NCI-H1105 (cell line): ENCODE measurements at places on chromosomes 12 and 14.

GRCh38 chr12:75812271-75813018, 219.1 kb downstream of the PHLDA1 start:
- peak; percentile 15 for DNase-seq

DNA sequence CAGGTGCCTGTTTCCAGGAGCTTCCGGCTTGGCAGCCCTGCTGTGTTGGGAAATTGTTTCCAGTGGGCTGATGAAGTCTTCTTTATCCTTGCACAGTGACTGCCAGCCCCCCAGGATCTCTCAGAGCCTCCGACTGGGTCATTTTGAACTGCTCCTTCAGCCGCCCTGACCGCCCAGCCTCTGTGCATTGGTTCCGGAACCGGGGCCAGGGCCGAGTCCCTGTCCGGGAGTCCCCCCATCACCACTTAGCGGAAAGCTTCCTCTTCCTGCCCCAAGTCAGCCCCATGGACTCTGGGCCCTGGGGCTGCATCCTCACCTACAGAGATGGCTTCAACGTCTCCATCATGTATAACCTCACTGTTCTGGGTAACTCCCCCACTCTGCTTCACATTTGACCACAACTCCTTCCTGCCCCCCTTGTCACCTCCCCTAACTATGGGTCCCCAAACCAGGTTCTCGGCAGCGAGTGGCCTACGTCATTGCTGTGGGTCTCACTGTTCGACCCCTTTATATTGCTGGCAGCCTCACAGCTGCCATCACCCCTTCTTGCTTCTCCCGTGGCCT, 2.3 kb downstream of the LAG3 start:
- DNase-seq: no peak

- no peak for DNase-seq
Measured at GRCh38 chr14:67589204-67589770, 10.8 kb downstream of the PIGH start.

DNA sequence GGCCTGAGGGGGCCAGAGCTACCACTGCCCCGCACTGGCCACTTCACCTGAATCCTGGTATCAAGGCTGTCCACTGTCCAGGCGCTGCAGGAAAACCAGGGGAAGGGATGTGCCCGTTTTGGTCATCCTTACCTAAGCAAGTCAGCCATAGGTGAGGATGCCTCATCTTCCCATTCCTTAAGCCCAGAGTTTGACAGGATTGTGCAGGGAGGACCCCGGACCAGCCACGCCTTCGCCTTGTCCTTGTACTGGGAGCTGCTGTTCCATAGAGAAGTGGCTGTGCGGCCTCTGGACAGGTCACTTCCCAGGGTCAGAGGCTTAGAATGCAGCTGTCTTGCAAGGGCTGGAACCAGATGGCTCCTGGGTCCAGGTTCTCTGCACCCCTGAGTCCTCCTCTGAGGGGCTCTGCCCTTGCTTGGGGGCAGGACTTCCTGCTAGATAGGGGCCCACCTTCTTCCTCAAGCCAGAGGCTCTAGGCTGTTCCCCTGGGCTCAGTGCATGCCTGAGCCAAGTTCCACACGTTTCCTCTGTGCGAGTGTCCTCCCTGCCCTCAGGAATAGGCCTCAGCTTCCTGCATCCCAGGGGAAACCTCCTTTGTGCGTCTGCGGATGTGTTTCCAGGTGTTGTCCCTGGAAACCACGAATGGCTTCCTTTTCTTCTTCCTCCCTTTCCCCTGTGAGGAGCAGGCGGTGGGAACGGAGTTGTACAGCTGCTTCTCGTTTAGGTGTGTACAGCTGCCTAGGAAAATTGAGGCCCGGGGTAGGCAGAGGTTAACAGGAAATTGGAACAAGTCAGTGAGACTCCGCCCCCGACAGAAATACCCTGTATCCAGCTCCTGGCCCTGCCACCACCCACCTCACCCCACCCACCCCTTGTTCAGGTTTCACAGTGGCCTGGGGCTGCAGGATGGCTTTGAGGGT, 54.3 kb upstream of the RIN3 start:
- DNase-seq: no peak

DNA sequence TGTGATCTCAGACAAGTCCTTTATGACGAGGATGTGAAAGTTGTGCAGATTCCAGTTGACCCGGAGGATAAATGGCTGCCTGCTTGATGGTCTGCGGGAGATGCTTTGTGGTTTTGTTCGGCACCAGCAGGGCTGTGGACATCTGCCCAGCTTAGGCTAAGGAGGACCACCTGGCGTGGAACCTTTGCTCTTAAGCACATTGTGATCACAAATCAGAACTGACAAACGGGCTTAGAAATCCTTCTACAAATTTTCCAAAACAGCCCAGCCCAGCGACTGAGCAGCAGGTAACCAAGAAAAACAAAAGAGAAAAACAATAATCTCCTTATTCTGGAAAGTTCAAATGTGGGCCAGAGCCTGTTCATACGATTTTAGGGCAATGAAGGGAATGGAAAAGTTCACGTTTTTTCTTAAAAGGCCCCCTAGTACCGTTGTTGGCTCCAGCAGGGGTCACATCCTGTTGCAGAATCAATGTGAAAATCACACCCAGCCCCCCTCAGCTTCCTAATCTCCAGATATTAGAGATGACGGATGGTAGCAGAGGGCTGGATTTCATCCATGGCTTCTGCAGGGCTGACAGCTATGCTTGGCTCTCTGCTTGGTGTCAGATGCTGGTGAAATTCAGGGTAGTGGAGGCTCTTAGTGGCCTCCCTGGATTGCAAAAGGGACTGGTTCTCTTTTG, 81.1 kb upstream of the RFLNA start:
- no peak for DNase-seq

GRCh38 chr14:92259613-92260357, 63.2 kb upstream of the SLC24A4 start:
- DNase-seq: no peak

DNA sequence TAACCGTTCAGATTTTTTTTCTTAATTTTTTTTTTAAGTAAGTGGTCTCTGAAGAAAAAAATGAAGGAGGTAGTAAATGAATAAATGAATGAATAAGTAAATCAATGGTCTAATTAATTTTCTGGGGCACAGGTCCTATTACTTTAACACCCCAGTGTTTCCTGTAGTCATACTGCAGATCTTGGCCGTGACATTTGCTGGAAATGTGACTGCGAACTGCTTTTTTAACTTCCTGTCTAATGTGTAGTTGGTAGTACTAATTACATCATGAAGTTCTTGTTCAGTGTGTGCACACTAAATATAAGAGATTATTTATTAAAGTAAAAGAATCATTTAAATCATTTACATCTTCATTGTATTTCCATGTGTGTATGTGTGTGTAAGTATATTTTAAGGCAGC, 45.4 kb downstream of the AEBP2 start:
- DNase-seq: no peak

DNA sequence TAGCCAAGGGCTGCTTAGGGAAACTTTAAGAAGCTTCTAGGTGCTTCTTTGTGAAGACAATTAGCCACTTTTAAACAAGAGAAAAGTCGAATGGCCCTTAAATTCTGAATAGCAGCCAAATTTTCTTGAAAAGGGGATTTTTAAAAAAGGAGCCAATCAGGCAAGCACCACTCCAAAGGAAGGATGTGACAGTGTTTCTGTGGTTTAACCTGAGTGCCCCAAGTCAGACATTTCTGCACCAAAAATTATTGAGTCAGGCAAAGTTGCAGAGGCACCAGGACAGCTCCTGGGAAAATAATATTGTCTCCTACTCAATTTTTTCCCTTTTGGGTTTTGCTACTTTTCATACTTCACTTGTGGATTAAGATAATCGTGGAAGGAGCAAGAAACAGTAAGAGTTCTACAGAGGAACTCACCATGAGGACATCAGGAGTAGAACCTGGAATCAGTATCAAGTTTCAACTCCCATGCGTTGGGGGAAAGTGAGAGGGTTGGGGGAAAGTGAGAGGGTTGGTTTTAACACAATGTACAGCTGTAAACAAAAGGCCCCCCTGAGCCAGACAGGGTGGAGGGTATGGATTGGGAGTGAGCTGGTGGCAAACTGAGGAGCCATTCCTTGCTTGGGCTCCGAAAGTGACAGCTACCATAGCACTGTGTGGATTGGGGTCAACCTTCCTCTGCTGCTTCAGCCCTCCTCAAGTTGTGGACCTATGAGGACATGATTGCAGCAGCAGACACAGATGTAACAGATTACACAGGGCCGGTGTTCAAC, 90.8 kb downstream of the SLC38A1 start:
- DNase-seq: no peak

- DNase-seq: no peak
Measured at GRCh38 chr12:38771871-38772270, 133.5 kb downstream of the CPNE8 start.

DNA sequence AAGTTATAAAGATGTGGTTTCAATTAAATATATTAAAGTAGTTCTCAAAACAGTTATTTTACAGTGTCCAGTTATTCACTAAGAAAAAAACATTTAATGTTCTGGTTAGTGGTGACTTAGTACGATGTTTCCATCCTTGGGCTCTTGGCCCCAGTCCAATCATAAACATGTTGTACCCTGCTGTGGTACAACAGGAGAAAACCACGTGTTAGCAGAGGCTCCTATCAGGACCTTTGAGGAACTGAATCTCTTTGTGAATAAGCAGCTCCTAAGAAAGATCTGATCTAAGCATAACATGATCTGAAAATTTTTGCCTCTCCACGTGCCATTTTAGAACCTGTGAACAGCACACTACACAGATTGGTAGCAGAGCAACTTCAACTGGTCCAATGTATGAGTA, 234.0 kb downstream of the SYT1 start:
- DNase-seq: no peak

GRCh38 chr12:33795536-33795935, 226.8 kb upstream of the ALG10 start:
- no peak for DNase-seq

- DNase-seq: peak; percentile 35
Measured at GRCh38 chr14:105165134-105165704, 3.4 kb downstream of the JAG2 start.

GRCh38 chr14:36684946-36685345, 23.3 kb downstream of the PAX9 start:
- no peak for DNase-seq

DNA sequence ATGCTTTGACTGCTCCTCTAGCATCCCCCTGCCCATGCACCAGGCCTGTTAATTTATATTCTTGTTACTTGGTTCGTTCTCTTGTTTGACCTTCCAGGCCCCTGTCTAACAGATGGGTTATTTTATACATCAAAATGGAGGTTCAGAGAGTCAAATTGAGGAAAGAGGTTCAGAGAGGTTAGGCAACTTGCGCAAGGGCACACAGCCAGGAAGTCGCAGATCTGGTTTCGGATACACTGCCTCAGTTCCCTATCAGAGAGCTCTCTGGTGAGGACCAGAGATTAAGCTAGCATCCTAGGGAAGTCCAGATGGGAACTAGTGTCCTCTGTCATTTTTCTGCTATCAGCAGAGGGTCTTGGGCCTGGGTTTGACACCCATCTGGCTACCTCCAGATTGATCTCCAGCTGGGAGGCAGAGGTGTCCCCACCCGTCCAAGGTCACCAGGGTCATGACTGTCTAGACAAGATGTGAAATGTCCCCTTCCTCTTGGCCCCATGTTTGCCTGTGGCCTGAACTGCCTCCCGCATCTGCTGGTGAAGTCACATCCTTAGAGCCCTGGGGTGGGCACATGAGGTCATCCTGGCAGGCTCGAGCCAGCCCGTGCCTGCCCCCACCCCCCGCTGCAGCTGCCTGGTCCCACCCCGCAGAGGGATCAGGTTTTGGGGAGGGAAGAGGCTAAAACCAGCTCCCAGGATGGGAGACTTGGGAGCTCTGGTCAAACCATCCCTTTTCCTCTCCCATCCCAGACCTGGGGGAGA, 84.3 kb upstream of the NCOR2 start:
- no peak for DNase-seq

DNA sequence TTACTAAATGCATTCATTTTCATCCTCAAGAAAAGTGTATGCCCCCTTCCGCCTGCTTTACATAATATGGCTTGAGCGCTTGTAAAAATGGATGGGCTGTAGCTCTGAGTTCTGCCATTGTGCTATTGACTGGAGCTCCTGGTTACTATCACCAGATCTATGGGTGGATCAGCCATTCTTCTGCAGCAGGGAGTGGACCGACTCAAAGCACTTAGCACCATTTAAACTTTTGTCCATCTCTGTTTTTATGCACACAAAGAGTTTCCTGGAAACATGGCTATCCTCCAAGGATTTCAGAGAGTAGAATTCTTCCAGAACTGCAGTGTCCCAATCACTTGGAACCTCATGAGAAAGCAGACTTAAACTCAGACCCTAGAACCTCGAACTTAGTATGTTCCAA, 4.5 kb upstream of the NUMB start:
- no peak for DNase-seq

DNA sequence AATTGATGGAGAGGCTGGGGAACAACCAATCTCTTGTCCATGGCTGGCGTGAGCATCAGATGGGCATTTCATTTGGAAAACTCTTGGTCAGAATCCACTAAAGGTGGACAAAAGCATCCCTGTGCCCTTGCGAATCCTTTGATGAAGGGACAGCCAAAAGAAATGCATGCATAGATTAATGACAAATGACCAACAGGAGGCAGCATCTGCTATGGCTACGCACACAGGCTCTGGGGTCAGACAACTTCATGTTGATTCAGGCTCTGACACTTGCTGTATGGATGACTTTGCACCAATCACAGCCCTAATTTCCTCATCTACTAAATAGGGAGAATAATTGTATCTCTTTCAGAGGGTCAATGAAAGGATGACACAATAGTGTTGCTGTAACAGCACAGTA, 117.5 kb downstream of the ASCL4 start:
- DNase-seq: no peak

GRCh38 chr14:20469890-20470602, 840 bp downstream of the PNP start:
- peak; percentile 16 for DNase-seq

GRCh38 chr12:81159856-81160255, 82.0 kb downstream of the ACSS3 start:
- no peak for DNase-seq

GRCh38 chr12:8658346-8658745, 4.3 kb downstream of the MFAP5 start:
- no peak for DNase-seq

- DNase-seq: no peak
Measured at GRCh38 chr12:98211909-98212695, 303.3 kb upstream of the TMPO start.

DNA sequence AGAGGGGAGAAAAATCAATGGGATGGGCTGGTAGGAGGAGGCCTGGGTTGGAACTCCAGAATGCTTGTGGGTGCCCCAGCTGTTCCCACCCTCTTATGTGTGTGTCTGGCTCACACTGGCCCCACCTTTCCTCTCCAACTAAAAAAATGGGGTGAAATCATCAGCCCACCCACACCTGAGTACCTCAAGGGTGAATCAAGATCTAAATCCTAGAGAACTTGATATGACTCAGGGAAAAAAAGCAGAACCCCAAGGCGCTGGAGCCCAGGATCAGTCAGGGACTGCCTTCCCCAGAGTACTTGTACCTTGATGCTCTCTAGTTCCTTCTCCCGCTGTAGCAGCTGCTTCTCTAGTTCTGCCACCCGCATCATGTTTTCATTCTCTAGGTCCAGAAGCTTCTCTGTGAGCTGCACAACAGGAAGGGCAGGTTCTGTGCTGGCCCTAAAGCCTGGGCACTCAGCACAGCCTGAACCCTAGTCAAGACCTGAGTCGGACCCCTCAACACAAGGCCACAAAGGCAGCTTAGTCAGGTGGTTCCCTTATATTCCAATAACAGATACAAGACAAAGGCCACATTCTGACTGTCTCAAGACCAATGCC, 29.7 kb downstream of the PRPF40B start:
- no peak for DNase-seq
